Activated T-cell treated with anti-CD3 and anti-CD28 coated beads for 4 hours (primary cell): ENCODE measurements at places on chromosomes 12 and 14.

DNA sequence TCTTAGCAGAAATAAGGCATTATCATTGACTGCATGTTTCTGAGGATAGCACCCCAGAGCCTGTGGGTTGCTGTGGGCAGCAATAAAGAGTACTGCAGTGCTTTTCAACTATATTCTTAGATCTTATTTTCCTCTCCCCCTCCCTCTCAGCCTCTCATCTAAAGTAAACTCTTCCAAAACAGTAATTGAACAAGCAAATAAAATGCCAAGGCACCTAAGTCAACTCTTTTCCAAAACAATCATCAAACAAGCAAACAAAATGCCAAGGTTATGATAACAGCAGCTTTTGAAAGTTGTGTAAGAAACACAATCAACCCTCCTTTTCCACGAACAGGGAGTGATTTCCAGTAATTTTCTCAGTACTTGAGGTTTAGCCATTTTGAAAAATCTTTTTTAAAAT is 1542.6 kb downstream of the AACS start:
- DNase-seq, result no peak

- DNase-seq, result no peak
Observed at GRCh38 chr14:74984236-74985027, 18.3 kb upstream of the EIF2B2 start.

GRCh38 chr12:129750421-129750820 is 153.4 kb downstream of the TMEM132D start:
- DNase-seq, result no peak

- no peak for DNase-seq
Observed at GRCh38 chr14:46769292-46769691, 117.7 kb upstream of the RPL10L start.

DNA sequence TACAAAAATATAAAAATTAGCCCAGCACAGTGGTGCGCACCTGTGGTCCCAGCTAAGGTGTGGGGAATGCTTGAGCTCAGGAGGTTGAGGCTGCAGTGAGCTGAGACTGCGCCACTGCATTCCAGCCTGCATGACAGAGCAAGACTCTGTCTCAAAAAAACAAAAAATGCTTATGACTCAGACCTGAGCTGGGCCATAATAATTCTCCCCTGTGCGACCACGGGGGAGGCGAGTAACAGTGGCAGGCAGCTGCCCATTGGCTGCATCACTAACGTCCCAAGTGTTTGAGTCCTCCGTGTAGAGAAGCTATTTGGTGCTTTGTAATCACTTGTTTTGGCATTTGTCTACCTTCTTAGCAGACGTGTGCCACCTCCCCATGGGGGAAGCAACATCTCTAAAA is 24.9 kb downstream of the PSMC1 start:
- DNase-seq, result no peak

DNA sequence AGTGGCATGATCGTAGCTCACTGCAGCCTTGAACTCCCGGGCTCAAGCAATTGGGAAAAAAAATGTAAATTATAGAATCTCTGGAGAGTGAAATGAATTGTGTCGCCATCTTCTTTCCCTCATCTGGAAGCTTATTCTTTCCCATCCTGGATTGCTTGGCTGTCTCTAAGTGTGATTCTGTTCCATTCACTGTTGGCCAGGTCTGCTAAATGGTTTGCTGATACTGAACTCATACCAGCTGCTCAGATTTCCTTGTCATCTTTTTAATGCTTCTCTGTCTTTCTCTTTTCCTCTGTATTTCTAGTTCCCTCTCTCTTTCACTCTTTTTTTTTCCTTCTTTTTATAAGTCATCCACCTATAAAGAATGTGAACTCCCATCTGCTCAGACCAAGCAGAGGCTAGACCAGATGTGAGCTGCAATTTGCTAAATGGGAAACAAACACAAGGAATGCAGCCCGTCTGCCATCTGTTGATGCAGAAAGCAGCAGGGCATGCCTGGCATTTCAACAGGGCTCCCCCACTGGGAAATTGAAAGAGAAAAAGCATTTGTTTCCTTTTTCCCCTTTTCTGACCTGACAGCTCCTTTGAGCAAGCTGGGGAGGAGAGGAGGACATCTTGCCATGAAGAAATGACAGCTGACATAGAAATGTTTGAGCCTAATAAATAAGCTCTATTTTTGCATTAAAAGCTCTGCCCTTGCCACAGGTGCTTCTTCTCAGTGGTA is 1823.6 kb upstream of the FLRT2 start:
- no peak for DNase-seq

DNA sequence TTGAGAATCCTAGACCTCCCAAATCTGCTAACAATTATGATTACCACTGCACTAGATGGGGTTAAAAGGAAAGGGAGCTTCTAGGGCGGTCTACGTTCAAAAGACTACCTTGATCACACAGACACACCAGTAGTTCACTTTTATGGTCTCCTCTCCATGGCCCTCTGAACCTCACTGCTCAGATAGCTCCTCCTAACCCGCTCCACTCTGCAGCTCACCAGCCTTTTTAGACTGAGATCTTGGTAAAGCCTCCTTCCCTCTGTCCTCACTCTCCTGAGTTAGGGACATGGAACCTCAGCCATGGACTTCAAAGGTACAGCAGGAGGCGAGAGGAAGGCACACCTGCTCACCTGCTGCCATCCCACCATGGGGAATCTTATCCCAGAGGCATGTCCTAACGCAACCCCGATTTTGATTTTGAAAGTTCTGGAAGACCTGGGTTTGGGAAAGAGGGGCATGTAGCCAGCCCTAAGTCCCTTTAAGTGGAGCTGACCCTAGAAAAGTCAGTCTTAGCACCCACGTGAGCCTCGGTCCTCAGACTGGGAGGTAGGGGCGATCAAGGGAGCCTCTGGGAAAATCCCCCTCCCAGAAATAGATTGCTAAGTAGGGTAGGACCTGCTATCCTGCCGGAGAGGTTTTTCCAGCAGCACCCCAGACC is 1.3 kb downstream of the ZNF219 start:
- DNase-seq, result no peak

- DNase-seq, result no peak
Observed at GRCh38 chr12:43602738-43603137, 50.7 kb upstream of the ADAMTS20 start.
